ENCODE measurements at places on chromosomes 4 and X.

DNA sequence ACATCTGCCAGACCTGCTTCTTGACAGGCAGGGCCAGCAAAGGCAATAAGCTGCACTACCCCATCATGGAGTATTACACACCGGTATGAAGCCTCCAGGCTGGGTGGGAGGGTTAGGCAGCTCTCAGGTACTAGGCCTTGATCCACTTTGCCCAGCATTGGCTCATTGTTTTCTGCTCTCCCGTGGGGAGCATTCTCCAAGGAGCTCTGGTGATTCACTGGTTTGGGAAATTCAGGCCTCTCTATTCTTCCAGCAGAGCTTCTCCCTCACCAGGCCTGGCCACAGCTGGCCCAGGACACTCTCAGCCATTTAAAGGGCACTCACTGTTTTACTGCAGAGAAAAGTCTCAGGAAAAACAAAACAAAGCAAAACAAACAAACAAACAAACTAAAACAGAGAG lies 33.0 kb downstream of the DRP2 start:
- no peak for DNase-seq

DNA sequence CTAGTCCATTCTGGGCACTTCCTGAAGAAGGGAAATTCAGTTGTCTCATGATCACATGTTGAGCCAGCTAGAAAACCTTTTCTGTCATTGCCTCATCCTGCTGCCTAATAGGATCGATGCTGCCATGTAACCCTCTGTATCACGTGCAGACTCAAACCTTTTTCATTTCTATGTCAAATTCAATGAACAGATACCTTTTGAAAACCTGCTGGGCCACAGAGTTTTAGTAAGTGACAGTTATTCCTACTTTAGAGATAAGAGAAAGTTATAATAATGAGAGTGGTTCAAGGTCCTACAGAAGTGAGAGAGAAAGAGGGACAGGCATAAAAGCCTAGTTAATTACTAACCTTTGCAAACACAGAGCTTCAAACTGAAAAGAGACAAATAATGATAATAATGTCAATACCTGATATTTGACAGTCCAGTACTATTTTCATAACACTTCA lies 46.0 kb downstream of the MAOA start:
- no peak for DNase-seq

- no peak for DNase-seq
Measured at GRCh38 chr4:168503652-168504362, 7.0 kb downstream of the PALLD start.

GRCh38 chrX:29470030-29470429 lies 745.3 kb upstream of the MAGEB2 start:
- DNase-seq: no peak

DNA sequence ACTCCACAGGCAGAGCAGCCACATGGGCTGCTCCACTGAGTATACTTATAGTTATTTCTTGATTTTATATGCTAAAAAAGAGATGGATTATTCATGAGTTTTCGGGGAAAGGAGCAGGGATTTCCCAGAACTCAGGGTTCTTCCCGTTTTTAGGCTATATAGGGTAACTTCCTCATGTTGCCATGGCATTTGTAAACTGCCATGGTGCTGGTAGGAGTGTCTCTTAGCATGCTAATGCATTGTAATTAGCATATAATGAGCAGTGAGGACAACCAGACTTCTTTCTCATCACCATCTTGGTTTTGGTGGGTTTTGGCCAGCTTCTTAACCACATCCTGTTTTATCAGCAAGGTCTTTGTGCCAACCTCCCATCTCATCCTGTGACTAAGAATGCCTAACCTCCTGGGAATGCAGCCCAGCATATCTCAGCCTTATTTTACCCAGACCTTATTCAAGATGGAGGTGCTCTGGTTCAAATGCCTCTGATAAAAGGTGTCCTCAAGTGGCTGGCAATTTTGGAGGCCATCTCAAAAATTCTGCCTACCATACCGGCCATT lies 213.0 kb upstream of the VEGFC start:
- no peak for DNase-seq

GRCh38 chr4:85210353-85210752 lies 243.9 kb upstream of the WDFY3 start:
- DNase-seq: no peak
